ENCODE measurements at places on chromosomes 7 and 10.

DNA sequence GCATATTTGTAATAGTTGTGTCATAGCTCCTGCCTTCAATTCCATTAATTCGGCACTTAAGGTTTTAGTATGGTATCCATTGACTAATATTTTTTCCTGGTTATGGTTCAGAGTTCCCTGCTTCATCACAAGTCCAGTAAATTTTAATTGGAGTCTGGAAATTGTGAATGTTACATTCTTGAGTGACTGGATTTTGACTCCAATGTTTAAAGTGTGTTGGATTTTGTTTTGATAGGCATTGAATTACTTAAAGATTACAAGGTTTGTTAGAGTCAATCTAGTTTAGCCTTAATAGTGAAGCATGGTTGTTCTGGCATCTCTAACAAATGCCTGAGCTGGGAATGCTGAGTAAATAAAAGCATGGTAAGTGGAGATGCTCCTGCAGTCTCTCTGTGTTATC, 326.6 kb upstream of the IGFBP3 start:
- no peak for DNase-seq

- DNase-seq: no peak
Observed at GRCh38 chr7:132248841-132249240, 327.4 kb downstream of the PLXNA4 start.

- DNase-seq: no peak
Observed at GRCh38 chr7:24216576-24217125, 67.3 kb upstream of the NPY start.

DNA sequence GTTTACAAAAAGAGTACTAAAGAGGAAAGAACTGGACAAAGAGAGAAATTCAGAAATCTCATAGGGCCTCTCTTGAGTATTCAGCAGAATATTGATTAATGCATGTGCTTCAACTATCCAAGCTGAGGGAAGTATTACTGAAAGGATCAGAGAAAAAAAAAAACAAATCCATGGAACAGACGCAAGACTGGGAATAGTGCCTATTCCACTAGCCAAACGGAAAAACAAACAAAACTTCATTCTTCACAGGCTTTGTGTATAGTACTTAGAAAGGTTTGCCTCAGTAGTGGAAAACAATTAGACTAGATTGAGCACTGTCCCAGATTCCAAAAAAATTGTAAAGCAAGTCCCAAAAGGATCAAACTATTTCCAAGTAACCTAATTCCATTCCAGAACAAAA, 106.2 kb downstream of the TFEC start:
- no peak for DNase-seq

Data from GM12892 (cell line).